Vagina (tissue), 2 donors: ENCODE measurements at places on chromosomes 13 and 19.

- H3K4me1 ChIP-seq = no peaks in the 10 kb centered on the region
- H3K27ac ChIP-seq = no peak overlapping the region
- no peaks in the 10 kb centered on the region for H3K27me3 ChIP-seq
These were observed 10.1 kb upstream of the TPRX2 start for GRCh38 chr19:47848823-47849473.

DNA sequence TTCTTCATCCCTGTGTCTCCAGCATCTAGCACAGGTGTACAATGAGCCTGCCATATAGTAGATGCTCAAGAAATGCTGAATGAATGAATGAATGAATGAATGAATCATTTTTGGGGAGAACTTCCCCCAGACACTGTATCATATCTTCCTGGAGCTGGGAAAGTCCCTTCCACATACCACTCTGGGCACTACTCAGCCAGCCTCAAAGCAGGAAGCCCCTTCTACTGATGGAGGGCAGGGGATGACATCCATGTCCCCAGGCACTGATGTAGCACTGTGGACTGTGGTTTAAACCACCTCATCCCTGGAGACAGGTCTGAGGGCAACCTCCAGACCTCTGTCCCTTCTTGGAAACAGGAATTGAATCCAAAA, 4.8 kb downstream of the GNA15 start:
- H3K4me3 ChIP-seq = no peak overlapping the region
- no peaks in the 10 kb centered on the region for H3K27me3 ChIP-seq
- DNase-seq = no peak
- no peaks in the 10 kb centered on the region for H3K36me3 ChIP-seq
- no peak overlapping the region for H3K27ac ChIP-seq

GRCh38 chr19:42498169-42498757, 30.0 kb downstream of the CEACAM1 start:
- no peaks in the 10 kb centered on the region for H3K36me3 ChIP-seq
- DNase-seq = no peak
- no peak overlapping the region for H3K4me3 ChIP-seq
- no peaks in the 10 kb centered on the region for H3K4me1 ChIP-seq
- H3K27ac ChIP-seq = no peak overlapping the region

- no peak overlapping the region for H3K27ac ChIP-seq
- no peak overlapping the region for H3K4me3 ChIP-seq
- H3K27me3 ChIP-seq = no peaks in the 10 kb centered on the region
- H3K36me3 ChIP-seq = no peaks in the 10 kb centered on the region
These were observed 636.2 kb upstream of the KLF12 start for GRCh38 chr13:74770361-74770760.
